Pancreas (tissue), 10 donors: ENCODE measurements at places on chromosomes 3 and 15. TPM values are rescaled to one million over a fixed set of nuclear protein-coding genes. Genes with fewer than 3 reads are reported as not detected.
A peak's percentile ranks its signal among the peaks of the same experiment; 100 is the strongest.

- no peak for DNase-seq
These were observed 12.1 kb upstream of the LOXL1 start for GRCh38 chr15:73914145-73914544.

Gene RLBP1
- not detected for total RNA-seq

- no peak for DNase-seq
These were observed 6.1 kb downstream of the ZKSCAN7 start for GRCh38 chr3:44561076-44561475.

Gene ZBTB47
- 8.5 TPM for total RNA-seq

DNA sequence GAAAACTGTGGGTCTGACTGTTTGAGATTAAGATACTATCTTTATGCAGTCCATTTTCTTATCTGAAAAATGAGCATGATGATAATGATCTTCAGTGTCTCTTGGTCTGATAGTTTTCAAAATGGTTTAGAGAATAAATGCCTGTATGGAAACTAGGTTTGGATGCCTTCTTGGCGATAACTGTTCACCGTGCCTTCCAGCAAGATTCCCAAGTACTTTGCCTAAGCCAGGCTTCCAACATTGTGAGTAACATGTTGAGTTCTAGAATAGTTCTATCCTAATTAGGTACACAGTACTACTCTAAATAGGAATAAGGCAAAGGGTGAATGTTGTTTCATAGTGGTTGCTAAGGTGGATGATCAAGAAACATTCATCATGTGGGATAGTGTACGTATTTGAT is 940.2 kb downstream of the MCTP2 start:
- no peak for DNase-seq

- no peak for DNase-seq
These were observed 72.0 kb downstream of the CCNL1 start for GRCh38 chr3:157087780-157088600.

Gene CCDC33
- not detected for total RNA-seq

DNA sequence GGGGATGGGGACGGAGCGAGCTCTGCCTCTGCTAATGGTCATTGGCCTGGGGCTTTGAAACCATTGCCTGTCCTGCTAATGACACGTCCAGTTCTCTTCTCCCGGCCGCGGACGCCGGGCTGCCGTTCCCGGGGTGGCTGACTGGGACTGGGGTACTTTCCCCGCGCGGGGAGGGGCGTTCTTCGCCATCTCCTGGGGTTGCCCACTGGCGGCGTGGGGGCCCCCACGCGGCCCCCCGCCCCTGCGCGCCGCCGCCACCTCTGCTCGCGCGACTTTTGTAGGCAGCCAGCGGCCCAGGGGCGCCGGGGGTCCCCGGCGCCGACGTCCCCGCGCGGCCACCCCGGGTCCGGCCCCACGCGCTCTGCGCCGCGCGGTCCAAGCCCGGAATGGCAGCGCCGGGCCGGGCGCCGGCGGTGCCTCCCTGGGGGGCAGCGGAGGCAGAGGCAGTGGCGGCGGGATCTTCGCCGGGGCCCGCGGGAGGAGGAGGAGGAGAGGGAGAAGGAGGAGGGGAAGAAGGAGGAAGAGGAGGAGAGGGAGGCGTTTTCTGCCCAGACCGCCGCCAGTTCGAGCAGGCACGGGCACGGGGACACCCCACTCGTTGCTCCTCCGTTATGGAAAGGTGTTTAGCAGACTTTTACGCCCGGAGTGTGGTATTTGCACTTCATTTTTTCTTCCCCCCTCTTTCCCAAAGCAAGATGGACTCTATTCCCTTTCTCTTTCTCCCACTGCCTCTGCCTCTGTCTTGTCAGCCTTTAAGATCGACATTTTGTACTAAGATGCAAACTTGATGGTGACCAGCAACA is 2.3 kb downstream of the BBX start:
- DNase-seq: peak; percentile 54

DNA sequence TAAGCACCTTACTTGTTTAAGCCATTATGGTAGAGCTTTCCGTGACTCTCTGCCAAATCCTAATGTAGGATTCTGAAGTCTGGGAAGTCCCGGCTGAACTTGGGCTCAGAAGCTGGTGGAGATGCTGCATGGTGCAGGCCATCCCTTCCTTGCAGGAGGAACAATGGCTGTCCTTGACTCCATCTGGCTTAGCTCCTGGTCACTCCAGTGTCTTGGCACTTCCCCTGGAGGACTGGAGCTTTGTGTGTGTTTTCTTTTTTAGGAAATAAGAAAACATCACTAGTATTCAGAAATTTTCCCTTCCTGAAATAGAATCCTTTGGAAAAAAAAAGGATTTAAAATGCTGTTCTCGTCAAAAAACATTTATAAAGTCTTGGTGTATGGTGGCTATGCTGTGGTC is 209.3 kb upstream of the ROPN1 start:
- DNase-seq: no peak
